ENCODE measurements at places on chromosomes 13 and 19. TPM values are rescaled to one million over a fixed set of nuclear protein-coding genes. Genes with fewer than 3 reads are reported as not detected.
A peak's percentile ranks its signal among the peaks of the same experiment; 100 is the strongest.

- no peak for DNase-seq
Measured at GRCh38 chr13:52903320-52903719, 54.9 kb upstream of the PCDH8 start.

DNA sequence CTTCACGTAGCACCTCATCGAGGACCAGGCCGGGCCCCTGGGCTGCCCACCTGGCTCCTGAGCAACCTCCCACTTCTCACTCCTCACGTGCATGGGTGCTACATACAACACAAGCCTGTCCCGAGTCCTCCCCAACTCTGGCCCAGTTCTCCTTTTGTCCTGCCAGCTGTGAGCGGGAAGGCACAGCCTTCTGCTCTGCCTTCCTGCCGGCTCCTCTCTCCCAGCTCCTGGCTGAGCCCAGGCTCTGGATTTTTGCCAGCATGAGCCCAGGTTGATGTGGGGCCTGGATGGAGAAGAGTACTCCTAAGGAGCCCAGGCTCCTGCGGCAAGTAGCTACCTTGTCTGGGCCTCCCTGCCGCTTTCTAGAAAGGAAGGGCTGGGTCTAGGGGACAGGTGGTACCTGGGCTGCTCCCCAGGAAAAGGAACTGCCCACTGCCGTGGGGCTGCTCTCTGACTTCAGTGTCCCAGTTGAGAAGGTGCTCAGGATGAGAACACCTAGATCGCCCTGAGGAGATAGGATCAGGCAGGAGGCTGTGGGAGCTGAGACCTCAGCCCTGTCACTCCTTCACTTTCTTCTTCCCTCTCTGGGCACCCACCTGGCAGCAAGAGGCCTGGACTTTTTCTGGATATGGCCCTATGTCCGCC, 23.6 kb downstream of the LYL1 start:
- DNase-seq, result peak; percentile 15

- no peak for DNase-seq
Measured at GRCh38 chr19:53041366-53041765, 3.2 kb upstream of the ERVV-2 start.

DNA sequence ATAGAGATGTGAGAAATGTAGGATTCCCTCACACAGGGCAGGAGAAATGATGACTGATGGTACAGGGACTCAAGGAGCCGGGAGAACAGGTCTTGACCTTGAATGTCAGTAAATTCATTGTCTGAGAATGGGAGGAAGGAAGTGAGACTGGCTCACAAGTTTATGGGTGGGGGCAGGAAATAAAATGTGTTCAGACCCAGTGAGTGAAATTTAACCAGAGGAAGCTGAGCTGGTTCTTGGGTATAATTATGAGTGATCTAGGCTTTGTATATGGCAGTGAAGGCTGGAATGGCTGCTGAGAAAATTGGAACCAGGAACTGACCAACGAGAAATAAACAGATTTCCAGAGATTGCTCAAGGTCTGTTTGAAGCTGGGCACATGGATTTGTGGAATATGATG, 6.3 kb upstream of the IGSF23 start:
- DNase-seq, result no peak

- DNase-seq, result peak; percentile 66
Measured at GRCh38 chr19:51564791-51565190, 6.3 kb upstream of the ZNF175 start.

- DNase-seq, result peak; percentile 96
Measured at GRCh38 chr19:50204811-50205675, 1.6 kb downstream of the MYH14 start.

The ZNF835 gene
- 1.7 TPM for total RNA-seq

The LGALS7 gene
- not detected for total RNA-seq

The PSG11 gene
- total RNA-seq, result not detected

The LHFPL6 gene
- 5.2 TPM for total RNA-seq

Data from GM23338 (cell line).